ENCODE measurements at places on chromosomes 11 and 22.

DNA sequence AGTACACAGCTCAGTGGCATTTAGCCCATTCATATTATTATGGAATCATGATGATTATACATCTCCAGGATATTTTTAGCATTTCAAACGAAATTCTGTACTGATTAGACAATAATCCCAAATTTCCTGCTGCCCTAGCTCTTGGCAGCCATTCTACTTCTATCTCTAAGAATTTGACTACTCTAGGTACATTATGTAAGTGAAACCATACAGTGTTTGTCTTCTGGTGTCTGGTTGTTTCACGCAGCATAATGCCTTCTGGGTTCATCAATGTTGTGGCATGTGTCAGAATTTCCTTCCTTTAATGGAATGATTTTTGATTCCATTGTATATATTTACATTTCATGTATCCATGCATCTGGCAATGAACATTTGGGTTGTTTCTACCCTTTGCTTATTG, 517.7 kb downstream of the ETS1 start:
- no peak for DNase-seq

GRCh38 chr22:24723111-24723510, 51.4 kb downstream of the PIWIL3 start:
- DNase-seq: no peak

GRCh38 chr11:94749369-94749768, 18.8 kb upstream of the AMOTL1 start:
- DNase-seq: no peak

DNA sequence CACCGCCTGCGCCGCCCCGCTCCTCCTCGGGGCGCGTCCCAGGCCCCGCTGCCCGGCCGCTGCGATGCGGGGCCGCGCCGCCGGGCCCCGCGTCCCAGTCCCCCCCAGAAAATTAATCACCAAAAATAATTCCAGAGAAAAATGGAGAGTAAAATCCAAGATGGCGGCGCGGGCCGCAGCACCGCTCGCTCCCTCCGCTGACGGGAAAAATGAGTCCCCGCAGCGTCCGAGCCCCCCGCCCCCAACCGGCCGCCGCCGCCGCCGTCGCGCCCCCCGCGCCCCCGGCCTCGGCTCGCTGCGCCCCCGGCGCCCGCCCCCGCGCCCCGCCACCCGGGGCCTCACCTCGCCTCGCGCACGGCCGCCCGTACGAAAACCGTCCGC, at the start of gene KMT5B:
Gene KMT5B (minus strand): TSS at position 162 of the 381 bp plus-strand sequence. CDS start 23,220 bp downstream, outside the sequence.
- DNase-seq: peak; percentile 24

- DNase-seq: no peak
Observed at GRCh38 chr11:119924017-119924416, 195.0 kb upstream of the NECTIN1 start.

GRCh38 chr11:117181586-117182550, 3.3 kb downstream of the SIDT2 start:
- DNase-seq: no peak

DNA sequence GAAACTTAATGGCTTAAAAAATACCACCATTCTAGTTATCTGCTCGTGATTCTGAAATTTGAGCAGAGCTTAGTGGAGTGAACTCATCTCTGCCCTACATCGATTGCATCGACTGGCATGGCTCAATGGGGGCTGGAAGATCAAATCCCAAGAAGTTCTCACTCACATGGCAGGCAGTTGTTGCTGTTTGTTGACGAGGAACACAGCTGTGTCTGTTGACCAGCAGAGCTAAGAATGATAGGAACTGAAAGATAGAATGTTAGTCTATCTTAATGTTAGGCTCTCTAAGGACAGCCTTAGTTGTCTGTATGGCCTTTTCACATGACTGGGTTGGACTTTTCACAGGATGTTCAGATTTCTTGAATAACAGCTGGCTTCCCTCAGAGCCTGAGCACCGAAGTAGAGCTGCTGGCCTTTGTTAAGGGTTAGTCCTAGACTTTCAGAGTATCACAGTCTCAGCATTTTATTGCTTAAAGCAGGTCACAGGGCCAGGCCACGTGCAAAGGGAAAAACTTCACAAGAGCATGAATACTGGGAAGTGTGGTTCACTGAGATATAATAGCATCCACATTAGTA, 31.6 kb upstream of the IZUMO1R start:
- no peak for DNase-seq

- DNase-seq: no peak
Observed at GRCh38 chr11:134455516-134455915, 43.5 kb upstream of the B3GAT1 start.

DNA sequence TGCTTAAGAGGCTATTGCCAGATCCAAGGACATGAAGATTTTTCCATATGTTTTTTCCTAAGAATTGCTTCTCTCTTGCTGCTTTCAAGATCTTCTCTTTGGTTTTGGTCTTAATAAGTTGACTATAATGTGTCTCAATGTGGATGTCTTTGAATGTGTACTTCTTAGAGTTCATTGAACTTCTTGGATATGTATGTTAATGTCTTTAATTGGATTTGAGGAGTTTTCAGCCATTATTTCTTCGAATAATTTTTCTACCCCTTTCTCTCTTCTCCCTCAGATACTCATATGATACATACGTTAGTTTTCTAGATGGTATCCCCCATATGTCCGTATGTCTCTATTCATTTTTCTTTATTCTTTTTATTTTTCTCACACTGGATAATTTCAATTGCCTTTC, 13.2 kb downstream of the CABIN1 start:
- no peak for DNase-seq

DNA sequence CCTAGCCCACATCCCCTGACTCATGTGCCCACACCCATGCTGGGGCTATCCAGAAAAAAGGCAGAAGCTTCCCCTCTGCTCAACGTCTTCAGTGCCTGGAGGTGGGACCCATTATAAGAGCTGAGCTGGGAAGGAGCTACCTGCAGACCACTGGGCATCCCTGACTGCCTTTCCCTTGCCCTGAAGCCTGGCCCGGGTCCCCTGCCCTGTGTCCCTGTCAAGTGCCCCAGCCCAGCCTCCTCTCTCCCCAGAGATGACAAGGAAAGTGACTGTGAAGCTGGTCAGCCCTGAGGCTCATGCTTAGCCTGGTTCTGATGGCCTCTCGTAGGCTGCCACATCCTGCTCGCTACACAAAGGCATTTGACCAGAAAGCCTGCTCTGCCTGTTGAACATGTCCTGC, 140.4 kb downstream of the PARVA start:
- no peak for DNase-seq

DNA sequence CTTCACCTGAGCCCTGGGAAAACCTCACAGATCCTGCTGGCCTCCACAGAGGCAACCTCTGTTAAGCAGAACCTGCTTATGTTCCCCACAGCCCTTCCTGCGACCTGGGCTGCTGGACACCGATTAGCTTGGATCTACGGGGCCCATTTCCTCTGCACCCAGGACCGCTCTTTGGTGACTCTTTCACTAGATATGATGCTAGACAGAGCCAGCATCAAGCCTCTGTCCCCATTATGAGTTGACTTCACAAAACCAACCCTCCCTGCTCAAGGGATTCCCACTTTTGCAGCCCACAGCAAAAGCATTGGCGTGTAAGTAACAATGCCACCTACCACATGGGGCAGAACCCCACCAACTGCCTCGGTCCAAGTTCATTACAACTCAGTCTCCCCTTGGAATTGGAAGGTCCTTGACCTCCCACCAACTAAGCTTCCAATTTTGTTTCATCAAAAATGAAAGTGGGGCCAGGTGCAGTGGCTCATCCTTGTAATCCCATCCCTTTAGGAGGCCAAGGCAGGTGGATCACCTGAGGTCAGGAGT, 15.2 kb upstream of the TMPRSS4 start:
- DNase-seq: no peak

DNA sequence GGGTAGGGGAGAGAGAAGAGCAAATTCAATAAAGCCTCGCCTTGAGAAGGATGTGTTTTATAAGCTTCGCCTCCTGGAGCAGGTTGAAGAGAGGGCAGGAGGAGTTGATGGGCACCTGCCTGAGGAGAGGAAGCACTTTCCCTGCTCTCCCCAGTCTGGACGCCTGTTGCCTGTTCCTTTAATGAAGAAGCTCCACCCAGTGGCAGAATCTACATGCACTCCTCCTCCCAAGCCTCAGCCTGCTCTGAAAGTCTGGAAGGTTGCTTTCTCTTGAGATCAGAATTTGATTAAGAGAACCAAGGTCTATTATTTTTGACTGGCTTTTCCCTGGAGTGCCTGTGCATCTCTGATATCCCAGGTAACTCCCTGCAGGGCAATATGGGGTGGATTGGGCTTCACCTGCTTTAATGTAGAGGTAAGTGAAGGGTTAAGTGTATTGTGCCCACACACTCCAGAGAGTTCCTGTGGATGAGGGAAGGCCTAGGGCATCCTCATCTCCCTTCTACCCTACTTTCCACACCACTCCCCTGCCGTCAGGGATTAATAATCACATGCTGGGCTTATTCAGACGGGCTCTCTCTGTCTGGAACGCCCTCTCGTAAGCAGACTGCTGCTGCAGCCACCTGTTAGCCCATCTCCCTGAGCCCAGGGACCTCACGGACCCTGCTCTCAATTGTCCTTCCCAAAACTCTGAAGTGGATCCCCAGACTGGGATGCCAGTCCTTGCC, 22.3 kb downstream of the NTM start:
- DNase-seq: no peak

DNA sequence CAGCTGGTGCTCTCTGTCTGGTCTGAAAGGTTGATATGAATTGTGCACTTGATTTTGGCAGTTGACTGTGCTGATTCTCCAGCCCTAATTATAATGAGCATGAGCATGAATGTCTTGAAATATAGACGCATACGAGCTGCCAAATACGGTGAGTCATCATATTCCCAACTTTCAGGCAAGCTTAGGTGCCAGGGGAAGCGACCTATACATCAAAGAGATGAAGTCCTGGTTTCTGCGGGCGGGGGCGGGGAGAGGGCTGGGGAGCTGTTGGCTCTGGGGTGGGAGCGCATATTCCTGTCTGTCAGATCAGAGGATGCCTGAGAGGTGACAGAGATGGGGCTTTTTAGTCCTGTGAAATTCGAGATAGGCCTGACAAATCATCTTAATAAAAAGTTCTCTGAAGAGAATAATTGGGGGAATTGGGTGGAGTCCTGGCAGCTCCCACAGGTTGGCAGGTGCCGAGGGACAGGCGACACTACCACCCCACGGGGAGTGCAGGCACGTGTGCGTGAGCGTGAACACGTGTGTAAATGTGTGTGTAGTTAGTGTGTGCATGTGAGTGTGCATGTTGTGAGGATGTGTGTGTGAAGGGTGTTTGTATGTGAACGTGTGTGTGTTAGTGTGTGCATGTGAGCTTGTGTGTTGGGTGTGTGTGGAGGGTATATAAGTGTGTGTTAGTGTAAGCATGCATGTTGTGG, 865.3 kb downstream of the TBC1D22A start:
- DNase-seq: no peak

DNA sequence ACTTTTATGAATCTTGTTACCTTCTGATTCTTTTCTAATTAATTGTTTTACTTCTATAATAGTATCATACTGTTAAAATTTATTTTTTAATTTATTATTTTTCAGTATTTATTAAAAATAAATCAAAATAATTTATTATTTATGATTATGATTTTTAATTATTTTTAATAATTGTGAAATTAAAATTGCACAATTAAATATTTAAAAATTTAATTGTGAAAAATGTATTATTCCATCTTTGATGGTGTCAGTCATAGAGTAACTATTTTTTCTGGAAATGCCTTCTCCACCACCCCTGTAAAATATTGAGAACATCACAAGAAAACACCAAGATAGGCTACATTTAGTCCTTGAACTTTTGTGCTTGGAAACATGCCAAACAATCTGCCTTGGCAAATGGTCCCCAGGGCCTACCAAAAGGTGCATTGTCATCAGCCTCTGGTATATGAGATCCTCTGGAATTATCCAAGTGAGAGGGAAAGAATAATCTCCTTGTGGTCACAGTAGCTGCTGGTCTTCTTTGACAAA, at the start of gene OR8H2:
Gene OR8H2 (plus strand): TSS at position 478 of the 528 bp plus-strand sequence. CDS start 1,356 bp downstream, outside the sequence.
- DNase-seq: no peak

GRCh38 chr22:21766691-21767462, 31.3 kb upstream of the YPEL1 start:
- DNase-seq: no peak

- DNase-seq: no peak
Observed at GRCh38 chr11:70067591-70068341, 10.4 kb upstream of the ANO1 start.

GRCh38 chr22:26592421-26592891, 2.5 kb upstream of the TPST2 start:
- no peak for DNase-seq

GRCh38 chr22:35752006-35752862, 34.6 kb downstream of the APOL5 start:
- no peak for DNase-seq

- DNase-seq: no peak
Observed at GRCh38 chr22:29697853-29698598, 21.8 kb upstream of the CABP7 start.

- no peak for DNase-seq
Observed at GRCh38 chr11:133710681-133711240, 134.6 kb downstream of the SPATA19 start.

GRCh38 chr11:122280870-122281269, 164.9 kb upstream of the BLID start:
- no peak for DNase-seq

DNA sequence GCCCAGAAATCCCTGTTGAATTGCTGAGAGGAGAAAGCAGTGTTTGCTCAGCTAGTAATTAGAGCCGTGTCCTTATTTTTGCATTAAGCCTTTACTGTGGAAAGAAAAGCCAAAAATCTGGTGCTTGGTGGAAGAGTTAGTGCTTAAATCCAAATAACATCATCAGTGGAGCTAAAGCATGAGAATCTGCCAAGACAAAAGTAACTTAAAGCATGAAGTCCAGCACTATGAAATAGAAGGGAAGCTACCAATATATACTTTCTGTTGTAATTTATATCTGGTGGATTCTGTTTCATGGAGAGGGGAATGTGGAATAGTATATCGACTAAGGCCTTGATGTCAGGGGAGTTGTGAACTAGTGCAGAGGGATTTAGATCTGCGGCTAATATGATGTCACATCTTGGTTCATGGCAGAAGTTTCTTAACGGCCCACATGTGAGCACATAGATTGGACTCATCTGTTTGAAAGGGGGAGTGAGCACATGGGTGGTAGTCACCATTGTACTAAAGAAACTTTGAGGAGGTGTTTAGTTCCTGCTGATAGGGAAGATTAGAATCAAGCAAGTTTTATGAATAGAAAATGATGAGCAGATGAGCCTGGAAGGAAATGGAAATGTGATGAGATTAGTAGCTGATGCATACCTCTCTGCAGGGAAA, 224.4 kb upstream of the MTNR1B start:
- DNase-seq: no peak

DNA sequence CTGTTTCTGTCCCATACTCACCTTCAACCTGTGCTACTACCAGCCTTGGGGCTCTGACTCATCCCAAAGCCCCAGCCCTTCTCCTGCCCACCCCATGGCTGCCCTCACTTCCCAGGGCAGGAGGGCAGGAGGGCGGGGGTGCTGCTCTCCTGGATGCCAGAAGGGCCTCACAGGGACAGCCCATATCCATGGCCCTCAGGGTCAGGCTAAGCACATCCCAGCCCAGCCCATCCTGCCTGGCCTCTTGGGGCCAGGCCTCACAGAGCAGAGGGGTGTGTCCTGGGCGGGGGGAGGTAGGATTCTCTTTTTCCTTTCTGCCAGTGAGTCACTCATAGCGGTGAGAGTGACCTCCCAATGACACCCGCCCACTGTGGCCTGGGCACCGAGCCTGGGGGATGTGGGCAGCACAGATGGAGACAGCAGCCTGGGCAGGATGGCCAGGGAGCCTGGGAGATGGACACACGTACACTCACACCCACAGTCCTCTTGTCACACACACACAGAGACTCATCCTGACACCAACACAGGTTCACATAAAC, 2.4 kb downstream of the LTBP3 start:
- DNase-seq: peak; percentile 90

All from GM04504 (cell line).